ENCODE measurements at places on chromosomes 2 and 18. TPM values are rescaled to one million over a fixed set of nuclear protein-coding genes. Genes with fewer than 3 reads are reported as not detected.
A peak's percentile ranks its signal among the peaks of the same experiment; 100 is the strongest.

SEMA4F gene
- polyA plus RNA-seq: 4.5 TPM

KCTD18 gene
- polyA plus RNA-seq: 18.9 TPM

DNA sequence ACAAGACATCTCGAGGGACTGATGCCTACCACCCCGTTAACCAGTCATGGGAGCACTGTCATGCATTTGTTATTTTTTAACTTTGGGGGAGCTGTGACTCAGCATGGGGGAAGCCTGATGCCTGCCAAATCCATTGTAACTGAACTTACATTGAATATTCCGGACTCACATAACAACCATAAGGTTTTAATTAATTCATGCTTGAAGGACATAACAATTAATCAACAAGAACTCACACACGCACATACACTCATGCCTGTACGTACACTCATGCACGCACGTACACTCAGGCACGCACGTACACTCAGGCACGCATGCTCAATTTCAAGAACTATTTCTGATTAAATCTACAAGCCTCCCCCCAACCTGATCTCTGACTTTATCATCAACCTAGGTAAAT is 1639.1 kb downstream of the SUCLG1 start:
- H3K27me3 ChIP-seq: no peaks in the 10 kb centered on the region
- H3K36me3 ChIP-seq: no peaks in the 10 kb centered on the region

DNA sequence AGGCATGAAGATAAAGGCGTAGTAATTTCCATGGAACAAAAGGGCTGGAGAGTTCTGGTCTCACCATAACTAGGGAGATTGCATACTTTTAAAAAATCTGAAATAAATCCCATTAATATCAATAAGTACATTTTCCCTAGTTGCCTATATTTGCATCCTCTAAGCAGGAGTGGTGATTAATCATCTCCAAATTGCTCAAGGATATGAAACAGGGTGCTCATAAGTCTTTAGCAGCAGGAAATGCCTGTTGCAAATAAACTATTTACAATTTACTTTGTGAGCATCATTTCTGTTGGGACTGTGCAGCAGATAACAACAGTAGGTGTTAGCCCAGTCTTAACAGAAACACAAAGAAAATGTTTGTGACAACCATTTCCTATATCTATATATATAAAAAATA is 92.4 kb upstream of the TMEM178A start:
- DNase-seq: no peak
- H3K27ac ChIP-seq: no peak overlapping the region
- no peak overlapping the region for H3K4me3 ChIP-seq
- no peaks in the 10 kb centered on the region for H3K27me3 ChIP-seq
- no peaks in the 10 kb centered on the region for H3K4me1 ChIP-seq
- peaks cover 4% of the 10 kb centered on the region for H3K36me3 ChIP-seq

- H3K27ac ChIP-seq: no peak overlapping the region
- no peaks in the 10 kb centered on the region for H3K36me3 ChIP-seq
- DNase-seq: no peak
Measured at GRCh38 chr2:75324141-75324540, 124.8 kb upstream of the TACR1 start.

- DNase-seq: no peak
- H3K27ac ChIP-seq: no peak overlapping the region
Measured at GRCh38 chr2:128395196-128395595, 76.5 kb upstream of the HS6ST1 start.

DNA sequence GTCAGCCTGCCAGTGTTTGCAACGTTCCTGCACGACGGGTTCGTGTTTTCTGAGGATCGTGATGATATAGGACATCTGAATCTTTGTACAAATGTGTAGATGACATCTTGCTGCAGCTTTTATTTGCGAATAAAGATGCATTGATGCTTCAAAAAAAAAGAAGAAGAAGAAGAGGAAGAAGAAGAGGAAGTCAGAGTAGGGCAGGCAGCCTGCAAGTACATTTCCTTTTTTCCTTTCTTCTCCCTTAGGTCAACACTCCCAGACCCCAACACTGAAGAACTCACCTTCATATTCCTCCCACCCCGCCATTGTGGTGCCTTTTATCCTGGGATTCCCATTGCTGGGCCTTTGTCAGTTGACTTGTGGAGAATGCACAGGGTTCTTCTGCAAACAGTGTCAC is 91.5 kb downstream of the FHOD3 start:
- DNase-seq: no peak
- no peak overlapping the region for H3K4me3 ChIP-seq
- H3K27me3 ChIP-seq: no peaks in the 10 kb centered on the region
- no peak overlapping the region for H3K27ac ChIP-seq
- H3K36me3 ChIP-seq: no peaks in the 10 kb centered on the region

DNA sequence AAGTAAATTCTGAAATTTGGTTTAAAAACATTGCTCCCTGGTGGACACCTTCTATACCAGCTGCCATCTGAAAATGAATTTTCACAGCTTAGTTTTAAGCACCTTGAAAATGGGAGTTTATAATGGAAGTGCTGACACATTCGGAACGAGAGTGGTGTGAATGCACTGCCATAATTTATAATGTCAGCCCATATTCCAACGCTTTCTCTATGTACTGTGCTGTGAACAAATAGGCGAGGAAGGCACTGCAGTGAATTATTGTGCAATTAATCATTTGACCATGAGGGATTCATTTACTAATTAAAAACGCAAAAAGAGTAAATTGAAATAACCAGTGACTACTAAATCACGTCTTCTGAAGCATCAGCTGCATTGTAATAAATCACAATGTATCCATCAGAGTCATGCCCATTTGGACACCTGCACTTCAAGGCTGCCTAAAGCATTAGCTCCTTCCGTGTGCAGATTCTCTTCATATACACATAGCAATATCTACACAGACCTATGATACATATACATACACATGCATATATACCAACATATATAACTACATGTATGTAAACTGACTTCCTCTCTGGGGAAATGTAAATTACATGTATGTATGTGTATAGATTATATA is 699.8 kb downstream of the GALR1 start:
- H3K4me1 ChIP-seq: no peaks in the 10 kb centered on the region
- DNase-seq: no peak
- H3K27ac ChIP-seq: peak overlapping the region; percentile 4
- H3K27me3 ChIP-seq: no peaks in the 10 kb centered on the region

GRCh38 chr2:29482867-29483266 is 367.7 kb downstream of the CLIP4 start:
- no peaks in the 10 kb centered on the region for H3K4me1 ChIP-seq
- DNase-seq: no peak
- no peaks in the 10 kb centered on the region for H3K27me3 ChIP-seq
- H3K27ac ChIP-seq: no peak overlapping the region
- H3K36me3 ChIP-seq: no peaks in the 10 kb centered on the region

DNA sequence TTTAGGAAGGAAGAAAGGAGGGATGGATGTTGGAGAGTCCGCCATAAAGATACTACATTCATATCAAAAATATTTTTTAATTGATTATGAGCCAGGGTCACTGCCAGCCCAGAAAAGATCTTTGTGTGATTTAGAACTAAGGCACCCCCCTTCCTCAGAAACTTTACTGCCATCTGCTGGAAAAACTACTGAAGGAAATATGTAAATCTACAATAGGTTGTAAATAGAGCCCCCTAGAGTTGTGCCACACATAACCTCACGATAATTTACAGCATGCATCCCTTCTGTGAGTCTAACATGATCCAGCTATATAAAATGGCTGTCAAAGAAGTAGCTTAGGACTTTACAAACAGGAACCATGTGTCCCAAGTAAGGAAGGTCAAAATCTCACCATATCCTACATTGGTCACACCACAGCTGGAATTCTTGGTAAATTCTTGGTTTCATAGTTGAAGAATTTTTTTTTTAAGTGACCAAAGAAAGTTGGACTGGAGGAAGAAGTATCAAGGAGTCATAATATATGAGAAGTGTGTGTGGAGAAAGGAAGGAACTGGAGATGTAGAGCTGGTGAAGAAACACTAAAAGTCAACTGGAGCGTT is 152.5 kb downstream of the CYP26B1 start:
- H3K4me3 ChIP-seq: no peak overlapping the region
- no peaks in the 10 kb centered on the region for H3K4me1 ChIP-seq
- no peaks in the 10 kb centered on the region for H3K36me3 ChIP-seq
- H3K27me3 ChIP-seq: peaks cover under 1% of the 10 kb centered on the region
- no peak for DNase-seq
